ENCODE measurements at places on chromosomes 11 and 22. TPM values are rescaled to one million over a fixed set of nuclear protein-coding genes. Genes with fewer than 3 reads are reported as not detected.
A peak's percentile ranks its signal among the peaks of the same experiment; 100 is the strongest.

DNA sequence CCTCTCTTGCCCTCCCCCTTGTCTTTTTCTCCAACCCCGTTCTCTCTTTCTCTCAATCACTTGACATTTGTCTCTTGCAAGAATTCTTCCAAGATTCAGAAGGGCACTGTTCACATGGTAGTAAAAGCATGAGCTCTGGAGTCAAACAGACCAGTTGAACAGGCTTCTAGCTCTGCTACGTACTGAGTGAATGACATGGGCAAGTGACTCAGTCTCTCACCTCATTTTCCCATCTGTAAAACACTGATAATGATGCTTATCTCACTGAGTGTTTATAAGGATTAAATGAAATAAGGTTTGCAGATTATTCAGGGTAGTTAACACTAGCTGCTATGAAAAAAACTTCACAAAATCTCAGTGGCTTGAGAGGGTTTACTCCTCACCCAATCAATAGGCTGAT, 5.9 kb upstream of the IL10RA start:
- no peak for DNase-seq

PANX3 gene
- polyA plus RNA-seq, result not detected

THY1 gene
- 75.2 TPM for polyA plus RNA-seq

POLR2F gene
- polyA plus RNA-seq, result 69.3 TPM

DNA sequence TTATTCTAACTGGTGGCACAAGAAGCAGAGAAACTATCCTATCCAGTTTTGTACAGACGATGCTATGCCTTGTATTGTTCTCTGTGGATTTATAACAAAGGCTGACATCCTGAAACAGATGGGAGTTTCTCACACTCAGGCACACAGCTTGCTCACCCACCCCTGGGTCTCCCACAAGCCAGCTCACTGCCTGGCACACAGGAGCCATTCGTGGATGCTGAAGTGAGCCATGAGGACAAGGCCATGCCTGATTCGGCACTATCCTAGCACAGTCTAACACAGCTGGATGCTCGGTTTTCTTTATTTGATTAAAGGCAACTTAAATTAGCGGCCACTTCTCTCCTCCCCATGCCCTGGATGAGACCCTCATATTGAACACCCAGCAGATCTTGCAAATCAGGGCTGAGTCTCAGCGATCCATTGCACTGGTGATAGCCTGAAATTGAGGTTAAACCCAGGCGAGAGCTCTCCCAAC, 25.7 kb upstream of the TMPRSS4 start:
- no peak for DNase-seq

GRCh38 chr11:121212536-121213361, 79.8 kb upstream of the SC5D start:
- no peak for DNase-seq

DNA sequence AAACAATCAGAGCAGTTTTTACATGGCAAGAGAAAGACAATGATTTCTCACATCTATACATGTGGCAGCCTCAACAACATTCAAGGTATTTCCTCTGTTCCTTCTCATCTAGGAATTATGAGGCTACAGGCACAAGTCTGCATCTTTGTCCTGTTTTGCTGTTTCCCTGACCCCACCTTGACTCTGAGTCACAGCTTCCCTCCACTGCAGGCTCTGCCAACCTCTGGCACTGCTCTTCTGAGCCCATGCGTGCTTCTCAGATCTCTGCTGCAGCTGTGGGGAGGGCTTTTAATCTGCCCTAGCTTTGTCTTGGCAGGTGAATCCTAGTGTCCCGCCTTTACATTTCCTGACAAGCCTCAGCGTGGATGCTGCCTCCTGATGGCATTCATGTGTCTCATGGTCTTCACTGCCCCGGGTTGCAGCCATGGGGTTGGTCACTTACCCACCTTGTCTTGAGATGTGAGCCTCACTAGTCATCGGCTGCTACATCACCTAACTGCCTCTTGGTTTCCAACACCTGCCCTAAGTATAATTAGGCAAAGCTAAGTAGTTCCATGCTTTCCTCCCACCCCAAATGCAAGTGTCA, 578.5 kb downstream of the TBC1D22A start:
- no peak for DNase-seq

ARHGAP1 gene
- 53.6 TPM for polyA plus RNA-seq

DNA sequence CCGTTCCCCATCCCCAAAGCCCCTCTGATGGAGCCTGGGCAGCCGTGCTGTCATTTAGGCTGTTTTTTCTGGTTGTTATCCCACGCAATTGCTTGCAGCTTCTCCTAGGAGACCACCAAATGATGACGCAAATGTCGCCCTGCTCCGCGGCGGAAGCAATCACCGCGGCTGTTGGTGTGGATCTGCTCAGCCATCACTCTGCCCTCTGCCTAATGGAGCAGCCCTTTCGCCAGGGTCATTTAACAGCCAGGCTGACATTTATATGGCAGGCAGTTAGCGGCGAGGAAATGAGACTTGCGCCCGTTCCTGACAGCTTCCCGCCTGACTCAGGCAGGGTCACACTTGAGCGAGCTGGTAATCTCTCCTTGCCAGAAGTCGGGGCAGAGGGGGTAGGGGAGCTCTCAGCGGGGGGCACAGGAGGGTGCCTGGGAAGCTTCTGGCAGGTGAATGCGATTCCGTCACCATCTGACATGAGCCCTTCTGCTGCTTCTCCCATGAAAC, 97.9 kb upstream of the RTL6 start:
- peak; percentile 69 for DNase-seq

DNA sequence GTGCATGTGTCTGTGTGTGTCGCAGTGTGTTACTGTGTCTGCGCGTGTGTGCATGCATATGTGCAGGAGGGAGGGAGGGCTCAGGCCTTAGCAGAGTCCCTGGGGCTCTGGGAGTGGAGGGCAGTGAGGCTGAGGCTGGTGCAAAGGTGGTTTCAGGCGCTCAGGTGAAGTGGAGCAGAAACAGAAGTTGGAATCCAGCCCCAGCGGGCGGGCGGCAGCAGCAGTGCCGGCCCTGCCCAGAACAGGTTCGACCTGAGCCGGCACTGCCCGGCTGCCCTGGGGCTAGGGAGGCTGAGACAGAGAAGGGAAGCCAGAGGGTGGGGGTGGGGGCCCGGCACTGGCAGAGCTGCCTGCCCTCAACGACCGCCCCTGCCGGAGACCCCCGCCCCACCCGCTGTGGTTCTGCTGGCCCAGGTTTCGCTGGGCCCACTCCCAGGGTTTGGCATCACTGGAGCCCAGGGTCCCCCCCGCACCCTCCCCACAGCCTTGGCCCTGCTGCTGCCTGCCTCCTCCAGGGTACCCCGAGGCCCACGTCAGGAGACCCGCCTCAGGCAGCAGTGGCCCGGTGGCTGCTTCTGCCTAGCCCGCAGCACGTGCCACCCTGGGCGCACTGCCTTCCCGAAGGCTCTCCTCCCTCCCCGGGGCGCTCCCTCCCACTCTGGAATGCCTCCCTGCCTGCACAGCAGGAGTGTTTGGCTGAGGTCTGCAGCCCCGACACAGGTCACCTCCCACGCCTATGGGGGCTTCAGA, 13.3 kb downstream of the ASCL2 start:
- DNase-seq, result no peak

DNA sequence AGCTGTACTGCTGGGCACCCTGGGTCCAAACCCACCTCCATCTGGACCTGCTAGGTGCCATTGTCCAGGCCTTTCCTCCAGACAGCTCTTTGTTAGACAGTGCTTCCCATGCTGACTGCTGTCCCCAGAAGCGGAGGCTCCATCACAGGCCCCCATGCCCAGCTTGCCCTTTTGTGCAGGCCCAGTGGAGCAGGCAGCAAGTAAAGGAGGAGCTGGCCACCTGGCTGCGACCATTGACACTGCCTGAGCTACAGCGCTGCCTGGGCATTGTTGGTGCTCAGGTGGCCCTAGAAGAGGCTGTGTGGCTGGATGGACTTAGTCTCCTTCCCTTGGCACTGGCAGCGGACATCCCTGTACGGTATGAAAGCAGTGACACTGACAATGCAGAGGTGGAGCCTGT, 1.5 kb downstream of the DNHD1 start:
- DNase-seq, result no peak

APLNR gene
- polyA plus RNA-seq, result 73.3 TPM
